ENCODE measurements at places on chromosomes 3 and 15.

- DNase-seq = peak; percentile 63
Observed at GRCh38 chr3:10738688-10739372, 77.2 kb upstream of the SLC6A11 start.

DNA sequence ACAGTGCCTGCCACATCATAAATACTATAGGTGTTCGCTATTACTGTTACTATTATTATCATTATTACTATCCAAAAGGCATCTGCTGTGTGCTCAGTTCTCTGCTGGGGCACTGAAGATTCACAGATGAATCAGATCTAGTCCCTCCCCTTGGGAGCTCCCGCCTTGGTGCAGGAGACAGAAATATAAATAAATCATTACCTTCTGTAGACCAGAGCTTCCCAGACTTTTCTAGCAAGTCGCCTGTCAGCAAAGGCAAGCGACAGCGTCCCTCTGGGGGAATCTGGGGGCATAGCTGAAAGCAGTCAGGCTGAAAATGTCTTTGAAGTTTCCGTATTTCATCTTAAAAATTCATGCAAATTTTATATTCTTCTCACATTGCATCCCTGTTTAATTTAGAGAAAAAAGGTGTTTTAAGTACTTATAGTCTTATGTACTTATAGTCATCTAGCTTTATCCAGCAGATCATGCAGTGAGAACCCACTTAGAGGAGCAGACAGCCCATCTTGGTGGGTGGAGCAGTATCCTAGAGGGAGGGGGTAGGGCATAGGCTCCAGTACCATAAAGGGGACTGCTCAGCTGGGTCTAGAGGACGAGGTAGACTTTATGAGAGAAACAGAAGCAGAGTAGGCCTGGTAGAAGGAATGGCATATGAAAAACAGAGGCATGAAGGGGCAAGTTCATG lies 10.4 kb upstream of the BRPF1 start:
- no peak for DNase-seq

DNA sequence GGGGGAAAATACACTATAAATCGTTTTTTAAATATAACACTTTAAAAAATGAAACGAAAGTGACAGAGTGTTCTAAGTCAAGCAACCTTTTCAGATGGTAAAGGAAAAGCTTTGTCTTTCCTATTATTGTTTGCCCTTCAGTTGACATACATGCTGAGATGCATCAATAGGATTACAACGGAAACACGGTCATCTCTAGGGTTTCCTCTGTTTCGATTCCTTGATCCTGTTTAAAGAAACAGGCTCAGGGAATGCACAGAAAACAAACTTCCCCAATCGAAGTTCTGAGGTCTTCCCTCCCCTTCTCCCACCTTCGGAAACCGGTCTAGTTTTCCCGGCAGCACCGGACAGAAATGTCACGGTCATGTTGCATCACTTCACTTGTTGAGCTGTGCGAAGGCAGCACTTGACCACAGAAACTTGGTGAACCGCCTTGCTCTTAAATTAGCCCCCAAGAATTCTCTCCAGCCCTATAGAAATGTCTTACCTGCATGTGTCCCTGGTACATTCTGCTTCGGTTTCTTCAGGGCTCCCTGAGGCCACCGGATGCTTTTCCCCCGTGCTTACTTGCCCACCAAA lies 556 bp downstream of the PEX5L start:
- no peak for DNase-seq

DNA sequence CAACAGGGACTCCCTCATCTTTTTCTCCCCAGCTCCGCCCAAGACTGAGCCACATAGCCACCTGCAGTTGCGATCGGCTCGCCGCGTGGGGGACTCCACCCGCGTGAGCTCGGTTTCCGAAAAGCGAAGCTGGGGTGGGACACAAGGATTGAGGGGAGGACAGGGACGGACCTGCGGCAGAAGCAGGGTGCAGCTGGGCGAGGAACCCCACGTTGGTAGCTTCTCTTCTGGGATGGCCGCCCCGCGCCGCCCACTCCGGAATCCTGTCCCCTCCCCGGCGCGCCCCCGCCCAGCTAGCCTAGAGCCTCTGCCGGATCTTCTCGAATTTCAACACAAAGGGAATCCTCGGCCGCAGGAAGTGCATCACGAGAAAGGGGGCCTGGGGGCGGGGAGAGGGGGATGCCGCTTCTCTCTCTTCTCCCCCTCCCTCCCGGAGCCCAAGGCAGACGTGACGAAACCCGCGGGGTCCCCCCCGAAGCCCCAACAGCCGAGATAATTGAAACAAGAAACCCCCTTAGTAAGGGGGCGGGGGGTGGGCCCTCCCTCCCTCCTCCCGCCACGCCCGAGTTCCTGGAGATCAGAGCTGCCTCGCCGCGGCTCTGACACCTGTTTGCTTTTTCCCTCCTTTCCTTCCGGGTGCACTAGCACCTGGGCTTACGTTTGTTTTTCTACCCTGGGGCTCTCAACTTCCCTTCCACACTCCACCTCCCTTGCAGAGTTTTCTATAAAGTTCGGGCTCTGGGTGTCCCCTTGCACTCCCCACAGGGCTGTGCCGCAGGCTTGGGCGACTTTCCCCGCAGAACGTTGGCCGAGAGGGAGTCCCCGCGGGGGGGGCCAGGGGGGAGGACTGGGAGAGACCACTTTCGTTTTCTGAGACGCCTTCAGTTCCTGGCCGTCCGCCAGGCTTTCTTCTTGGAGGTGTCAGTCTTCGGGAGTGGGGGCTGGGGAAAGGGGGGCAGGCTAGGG lies 1.3 kb upstream of the KCNH8 start:
- peak; percentile 25 for DNase-seq

DNA sequence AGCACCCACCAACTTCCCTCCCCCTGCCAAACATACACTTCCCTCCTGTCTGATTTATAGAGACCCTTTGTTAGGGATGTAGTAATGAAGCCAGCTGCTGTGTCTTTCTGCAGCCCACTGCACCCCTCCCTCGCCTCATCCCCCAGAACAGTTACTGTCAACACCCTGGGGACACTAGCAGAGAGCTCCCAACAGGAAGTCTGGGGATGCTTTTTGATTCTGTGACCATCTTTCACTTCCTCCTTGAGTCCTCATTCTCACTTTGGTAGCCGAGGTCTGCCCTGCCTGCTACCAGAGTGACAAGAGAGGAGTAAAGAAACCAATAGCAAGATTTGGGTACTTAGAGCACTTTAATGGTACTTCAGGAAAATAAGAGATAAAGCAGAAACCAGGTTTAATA lies 201.6 kb downstream of the SATB1 start:
- DNase-seq = no peak

- no peak for DNase-seq
Observed at GRCh38 chr3:197994736-197995135, 34.7 kb downstream of the LMLN start.

DNA sequence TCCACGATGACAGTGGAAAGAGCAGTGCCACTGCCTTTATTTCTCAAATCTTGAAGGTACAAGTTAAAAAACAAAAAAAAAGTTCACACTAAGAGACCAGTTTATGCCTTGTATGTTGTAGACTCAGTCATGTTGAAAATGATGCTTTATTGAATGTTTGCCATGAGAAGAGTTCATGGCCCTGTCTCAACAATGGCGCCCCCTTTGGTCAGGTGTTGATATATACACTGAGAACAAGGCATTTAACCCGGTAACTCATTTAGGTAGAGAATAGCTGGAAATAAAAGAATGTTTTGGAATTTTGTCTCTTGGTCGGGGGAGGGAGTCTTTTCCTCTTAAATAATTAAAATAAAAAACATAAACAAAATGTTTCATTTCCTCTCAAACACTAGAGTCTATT lies 145.6 kb upstream of the SLC2A2 start:
- no peak for DNase-seq

GRCh38 chr3:67384016-67384415 lies 270.4 kb downstream of the SUCLG2 start:
- no peak for DNase-seq

DNA sequence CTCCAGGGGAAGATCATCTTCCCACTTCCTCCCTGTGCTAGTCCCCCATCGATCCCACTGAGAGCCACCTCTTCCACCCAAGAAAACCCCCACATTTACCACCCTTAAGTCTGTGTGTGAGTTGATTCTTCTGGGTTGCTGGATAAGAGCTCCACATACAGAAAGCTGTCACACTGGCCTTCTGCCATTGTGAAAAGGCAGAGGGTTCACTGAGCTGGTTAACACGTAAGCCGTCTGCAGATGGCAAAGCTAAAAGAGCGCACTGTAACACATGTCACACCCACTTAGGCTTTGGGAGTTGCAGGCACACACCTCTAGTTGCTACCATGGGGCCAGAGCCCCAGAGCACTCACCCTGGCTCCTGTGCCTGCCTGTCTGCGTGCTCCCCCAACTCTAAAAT lies 309.8 kb upstream of the LRRC3B start:
- DNase-seq = no peak

DNA sequence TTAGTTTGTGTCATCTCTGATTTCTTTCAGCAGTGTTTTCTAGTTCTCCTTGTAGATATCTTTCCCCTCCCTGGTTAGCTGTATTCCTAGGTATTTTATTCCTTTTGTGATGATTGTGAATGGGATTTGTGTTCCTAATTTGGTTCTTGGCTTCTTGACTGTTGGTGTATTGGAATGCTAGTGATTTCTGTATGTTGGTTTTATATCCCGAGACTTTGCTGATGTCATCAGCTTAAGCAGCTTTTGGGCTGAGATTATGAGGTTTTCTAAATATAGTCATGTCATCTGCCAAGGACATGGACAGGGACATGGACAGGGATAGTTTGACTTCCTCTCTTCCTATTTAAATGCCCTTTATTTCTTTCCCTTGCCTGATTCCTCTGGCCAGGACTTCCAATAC lies 35.8 kb downstream of the MYO9A start:
- no peak for DNase-seq

DNA sequence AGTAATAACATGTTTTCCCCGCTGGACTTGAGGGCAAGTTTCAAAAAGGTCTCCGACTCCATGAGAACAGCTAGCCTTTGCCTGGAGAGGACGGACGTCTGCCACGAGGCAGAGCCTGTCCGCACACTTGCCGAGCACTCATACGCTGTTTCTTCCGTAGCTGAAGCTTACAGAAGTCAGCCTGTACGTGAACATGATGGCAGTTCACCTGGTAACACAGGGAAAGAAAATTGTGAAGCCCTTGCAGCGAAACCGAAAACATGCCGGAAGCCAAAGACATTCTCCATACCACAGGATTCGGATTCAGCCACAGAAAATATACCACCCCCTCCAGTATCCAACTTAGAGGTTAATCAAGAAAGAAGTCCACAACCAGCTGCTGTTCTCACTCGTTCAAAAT lies 43.9 kb upstream of the RASA2 start:
- no peak for DNase-seq

GRCh38 chr15:43541785-43542184 lies 24.4 kb downstream of the MAP1A start:
- no peak for DNase-seq

GRCh38 chr15:77603611-77604336 lies 28.9 kb downstream of the LINGO1 start:
- DNase-seq = no peak

DNA sequence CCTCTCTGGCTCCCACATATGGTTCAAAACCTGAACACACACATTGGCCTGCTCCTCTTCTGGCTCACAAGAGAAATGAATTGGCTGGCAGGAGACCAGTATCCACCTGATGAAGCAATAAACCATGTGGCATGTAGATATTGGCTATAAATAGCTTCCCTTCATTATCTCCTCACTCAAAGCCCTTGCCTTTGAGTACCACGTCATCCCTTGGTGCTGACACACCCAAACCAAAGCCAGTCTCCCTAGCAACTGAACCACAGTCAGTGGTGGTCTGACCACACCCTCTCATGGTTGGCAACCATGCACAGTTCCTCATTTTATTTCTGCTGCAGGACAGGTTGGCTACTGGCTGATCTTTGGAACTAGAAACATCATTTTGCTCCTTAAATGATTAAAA lies 98.8 kb downstream of the ZNF621 start:
- no peak for DNase-seq

DNA sequence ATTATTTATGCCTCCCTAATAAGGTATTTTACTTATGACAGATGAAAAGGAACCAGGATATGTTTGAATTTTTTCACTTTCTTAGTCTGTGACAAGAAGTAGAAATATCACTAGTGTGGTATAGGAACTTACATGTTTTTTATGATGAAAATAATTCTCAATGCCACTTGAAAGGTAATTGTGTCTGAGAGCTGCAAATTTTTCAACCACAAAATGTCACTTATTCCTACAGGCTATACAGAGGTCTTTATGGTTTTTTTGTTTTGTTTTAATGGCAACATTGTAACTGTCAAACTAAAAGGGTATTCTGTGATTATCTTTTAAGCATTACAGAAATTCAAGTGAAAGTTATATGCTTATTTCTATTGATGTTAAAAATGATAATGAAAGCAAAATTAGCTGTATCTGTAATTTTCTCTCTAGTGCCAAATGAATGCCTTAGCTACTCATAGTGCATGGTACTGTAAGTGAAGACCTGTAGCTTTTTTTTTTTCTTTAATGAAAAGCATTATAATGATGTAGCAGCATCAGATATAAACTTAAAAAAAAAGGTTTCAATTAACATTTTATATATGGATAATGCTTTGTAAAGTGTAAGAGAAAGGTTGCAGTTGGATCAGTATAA lies 14.7 kb downstream of the FEM1B start:
- no peak for DNase-seq

GRCh38 chr3:173214576-173214975 lies 73.5 kb upstream of the SPATA16 start:
- DNase-seq = no peak

DNA sequence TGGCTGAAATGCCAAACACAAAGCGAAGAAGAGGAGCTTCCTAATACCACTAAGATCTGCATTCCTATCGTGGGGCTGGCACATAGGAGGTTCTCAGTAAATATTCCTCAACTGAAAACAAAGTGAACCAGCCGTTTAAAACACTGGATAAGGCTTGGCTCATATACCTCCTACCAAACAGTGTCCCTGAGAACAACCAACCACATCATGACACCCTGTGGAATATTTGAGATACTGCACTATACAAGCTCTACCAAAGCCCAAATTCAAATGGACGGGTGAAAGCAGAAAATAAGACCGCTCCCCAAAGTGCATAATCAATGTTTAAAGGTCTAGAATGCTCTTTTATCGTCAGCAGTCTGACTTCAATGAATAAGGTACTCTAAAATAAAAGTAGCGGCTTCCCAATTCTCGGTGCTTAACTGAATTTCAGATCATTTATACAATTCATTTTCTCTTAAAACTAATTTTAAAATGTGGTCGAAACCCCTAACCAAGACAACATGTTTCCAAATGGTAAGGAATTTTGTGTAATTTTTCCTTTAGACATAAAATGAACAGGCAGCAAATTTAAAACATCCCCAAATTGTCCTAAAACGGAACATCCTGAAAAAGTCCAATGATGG lies 425.8 kb downstream of the ERC2 start:
- no peak for DNase-seq

DNA sequence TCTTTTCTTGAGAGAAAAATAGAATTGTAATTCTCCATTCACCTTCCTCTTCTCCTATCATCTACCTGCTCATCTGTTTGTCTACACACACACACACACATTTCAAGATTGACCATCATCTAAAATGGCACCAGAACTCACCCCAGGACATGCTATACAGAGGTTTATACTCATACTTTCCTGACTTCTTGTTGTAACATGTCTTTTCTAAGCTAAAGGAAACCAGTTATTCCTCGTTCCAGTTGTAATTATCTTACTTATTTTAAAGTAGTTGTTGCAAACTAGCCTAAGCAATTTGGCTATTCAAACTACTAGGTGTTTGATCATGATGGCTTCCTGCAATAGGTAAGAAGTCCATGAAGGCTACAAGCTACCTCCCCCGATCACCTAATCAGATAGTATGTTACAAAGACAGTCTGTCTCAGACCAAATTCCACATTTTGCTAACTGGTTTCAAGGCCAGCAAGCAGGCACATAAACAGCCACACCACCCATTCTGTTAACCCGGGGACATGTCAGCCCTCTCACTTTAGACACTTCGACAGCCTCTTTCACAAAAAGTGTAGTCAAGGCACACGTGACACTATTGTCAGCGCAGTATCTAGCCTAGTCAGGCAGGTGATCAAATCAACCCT lies 189.7 kb downstream of the SHQ1 start:
- no peak for DNase-seq
